MG63 (cell line): ENCODE measurements at places on chromosomes 6 and 20. TPM values are rescaled to one million over a fixed set of nuclear protein-coding genes. Genes with fewer than 3 reads are reported as not detected.

VTA1 gene
- total RNA-seq: 119 and 126 TPM in 2 replicates

- peak; percentile 43 for DNase-seq
Measured at GRCh38 chr6:113857556-113858479, 673 bp downstream of the MARCKS start.

DNA sequence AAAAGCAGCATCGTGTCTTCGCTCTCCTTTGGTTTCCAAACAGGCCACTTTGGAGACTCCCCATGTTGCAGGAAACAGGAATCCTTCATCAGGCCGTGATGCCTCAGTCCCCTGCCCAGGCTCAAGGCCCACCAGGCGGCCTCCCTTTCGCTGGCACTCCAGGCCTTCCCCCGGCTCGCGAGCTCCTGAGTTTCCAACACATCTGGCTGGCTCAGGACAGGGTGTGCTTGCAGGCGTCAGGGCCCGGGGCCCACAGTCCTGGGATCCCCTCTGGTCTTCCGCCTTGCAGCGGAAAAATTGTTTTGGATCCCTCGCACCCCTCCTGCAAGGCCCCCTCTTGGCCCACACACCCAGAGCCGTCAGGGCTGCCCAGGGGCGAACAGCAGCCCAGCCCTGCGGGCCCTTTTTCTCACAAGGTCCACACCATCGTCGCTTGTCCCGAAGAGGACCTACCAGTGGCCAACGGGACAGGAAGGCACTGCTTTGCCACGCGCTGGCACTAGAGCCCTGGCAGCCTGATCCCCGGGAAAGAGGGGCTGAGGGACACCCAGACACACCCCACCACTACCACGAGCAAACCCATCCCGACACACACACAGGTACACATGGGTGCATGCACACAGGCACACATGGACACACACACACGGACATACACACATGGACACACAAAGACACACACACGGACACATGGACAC is 1930.9 kb upstream of the DEFB115 start:
- no peak for DNase-seq

- no peak for DNase-seq
Measured at GRCh38 chr6:38214159-38214558, 394.6 kb downstream of the ZFAND3 start.

DNA sequence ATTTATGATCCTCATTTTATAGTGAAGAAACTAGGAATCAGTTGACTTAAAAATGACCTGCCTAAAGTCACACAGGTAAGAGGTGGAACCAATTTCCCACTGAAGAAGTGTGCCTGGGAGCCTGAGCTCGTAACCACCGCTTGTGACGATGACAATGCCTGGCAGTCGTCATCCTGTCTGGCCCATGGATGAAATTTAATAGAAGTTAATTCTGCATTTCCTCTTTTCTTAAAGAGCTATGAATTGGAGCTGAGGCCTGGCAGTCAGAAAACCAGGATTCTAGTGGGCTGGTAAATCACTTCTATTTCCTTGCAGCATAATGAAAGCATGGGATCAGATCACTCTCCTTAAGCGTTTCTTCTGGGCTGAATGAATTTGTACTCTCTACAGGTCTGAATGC is 200.0 kb upstream of the SGK1 start:
- no peak for DNase-seq

RAET1G gene
- total RNA-seq: 3.2 TPM in 1 of 2 replicates, not detected in the other

- DNase-seq: no peak
Measured at GRCh38 chr6:29927275-29927569, 15.1 kb upstream of the HLA-A start.

DNA sequence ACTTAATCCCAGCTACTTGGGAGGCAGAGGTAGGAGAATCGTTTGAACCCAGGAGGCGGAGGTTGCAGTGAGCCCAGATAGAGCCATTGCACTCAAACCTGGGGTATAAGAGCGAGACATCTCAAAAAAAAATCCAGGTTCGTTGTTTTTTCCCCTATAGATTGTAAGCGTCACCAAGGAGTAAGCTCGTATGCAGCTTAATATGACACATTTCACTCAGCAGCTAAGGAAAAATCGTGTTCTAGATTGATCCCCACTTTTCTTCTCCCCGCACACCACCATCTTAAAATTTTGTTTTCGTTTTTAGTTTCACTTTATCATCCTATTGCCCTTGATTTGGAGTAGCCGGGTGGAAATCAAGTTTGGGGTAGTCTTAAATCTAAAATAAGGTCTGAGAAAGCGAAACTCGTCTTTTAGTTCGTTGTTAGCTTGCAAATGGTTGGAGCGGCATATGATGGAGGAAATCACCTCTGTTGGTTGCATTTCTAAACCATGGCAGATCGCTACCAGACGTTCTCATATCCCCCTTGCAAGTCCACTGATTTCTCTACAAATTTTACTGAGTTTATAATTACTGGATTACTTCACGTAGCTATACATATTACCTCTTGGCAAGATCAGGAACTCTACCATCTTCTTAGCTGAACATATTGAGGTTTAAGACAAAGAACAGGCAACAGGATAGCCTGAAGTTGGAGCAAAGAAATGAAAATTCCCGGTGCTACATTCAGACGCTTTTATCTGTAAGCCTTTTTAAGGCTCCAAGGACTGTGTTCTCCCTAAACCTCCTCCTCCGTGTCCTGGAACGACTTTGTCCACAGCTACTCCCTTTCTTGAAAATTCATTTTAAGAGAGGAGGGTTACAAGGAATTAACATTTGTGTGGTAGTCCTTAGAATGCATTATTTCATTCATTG is 91.1 kb upstream of the BTN3A2 start:
- DNase-seq: no peak

GRCh38 chr6:89987830-89988229 is 93.6 kb downstream of the GJA10 start:
- no peak for DNase-seq

TMEM217 gene
- total RNA-seq: 0.17 and 0.36 TPM in 2 replicates

- no peak for DNase-seq
Measured at GRCh38 chr6:3296537-3296936, 37.8 kb downstream of the PSMG4 start.

DNA sequence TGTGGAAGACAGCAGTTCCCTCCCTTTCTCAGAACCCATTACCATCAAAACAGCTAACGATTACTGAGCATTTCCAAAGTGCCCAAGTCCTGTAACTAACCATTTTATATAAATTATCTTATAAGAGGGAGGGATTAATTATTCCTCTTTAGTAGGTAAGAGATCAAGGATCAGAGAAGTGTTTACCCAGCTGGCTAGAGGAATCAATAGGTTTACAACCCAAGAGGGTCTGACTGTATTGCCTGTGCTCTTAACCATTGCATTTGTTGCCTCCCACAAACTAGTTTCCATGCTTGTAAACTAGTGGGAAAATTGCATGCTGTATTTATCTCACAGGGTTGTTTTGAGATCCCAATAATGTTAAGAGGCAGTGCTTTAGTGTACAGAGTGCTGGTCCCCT is 3.7 kb upstream of the DBNDD2 start:
- DNase-seq: no peak

DNA sequence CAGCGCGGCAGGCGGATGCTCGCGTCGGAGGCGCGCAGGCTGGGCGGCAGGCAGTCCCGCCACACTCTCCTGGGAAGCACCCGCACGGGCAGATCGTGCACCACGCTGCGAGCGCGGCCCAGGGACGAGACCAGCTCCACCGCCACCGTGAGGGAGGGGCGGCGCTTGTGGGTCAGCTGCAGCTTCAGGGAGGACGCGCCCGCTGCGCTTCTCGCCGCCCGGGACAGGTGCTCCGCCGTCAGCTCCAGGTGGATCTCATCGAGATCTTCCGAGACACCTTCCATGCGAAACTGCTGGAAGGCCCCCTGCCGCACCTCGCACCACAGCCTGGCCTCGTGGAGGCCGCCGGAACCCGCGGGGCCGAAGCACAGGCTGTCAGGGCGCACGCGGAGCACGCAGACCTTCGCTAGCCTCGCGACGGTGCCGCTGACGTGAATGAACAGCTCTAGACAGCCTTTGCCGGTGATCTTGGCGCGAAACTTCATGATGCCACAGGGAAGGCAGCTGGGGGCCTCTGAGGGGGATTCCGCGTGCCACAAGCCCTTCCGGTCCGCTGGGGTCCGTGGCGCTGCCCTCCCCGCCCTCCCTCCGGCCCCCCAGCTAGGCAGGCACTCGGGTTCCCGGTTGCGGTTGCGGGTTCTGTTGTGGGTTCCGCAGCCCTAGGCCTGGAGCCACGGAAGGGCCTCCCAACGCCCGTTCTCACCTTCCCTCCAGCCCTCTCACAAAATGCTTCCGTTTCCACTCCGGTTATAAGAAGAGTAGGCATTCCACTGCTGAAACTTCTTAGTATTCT is at the start of gene HUS1B:
Gene HUS1B (minus strand): TSS at position 641 of the 793 bp plus-strand sequence. CDS start 156 bp downstream, at position 485.
- no peak for DNase-seq

PCK1 gene
- not detected in 2 replicates for total RNA-seq

GRCh38 chr20:11734431-11734830 is 183.3 kb upstream of the BTBD3 start:
- DNase-seq: no peak

- DNase-seq: no peak
Measured at GRCh38 chr6:52409499-52409898, 10.6 kb upstream of the EFHC1 start.

GCLC gene
- 4.4 and 7.0 TPM in 2 replicates for total RNA-seq

DSP gene
- 0.10 and 0.64 TPM in 2 replicates for total RNA-seq

TP53INP2 gene
- 0.20 TPM in 1 of 2 replicates, not detected in the other for total RNA-seq

DNA sequence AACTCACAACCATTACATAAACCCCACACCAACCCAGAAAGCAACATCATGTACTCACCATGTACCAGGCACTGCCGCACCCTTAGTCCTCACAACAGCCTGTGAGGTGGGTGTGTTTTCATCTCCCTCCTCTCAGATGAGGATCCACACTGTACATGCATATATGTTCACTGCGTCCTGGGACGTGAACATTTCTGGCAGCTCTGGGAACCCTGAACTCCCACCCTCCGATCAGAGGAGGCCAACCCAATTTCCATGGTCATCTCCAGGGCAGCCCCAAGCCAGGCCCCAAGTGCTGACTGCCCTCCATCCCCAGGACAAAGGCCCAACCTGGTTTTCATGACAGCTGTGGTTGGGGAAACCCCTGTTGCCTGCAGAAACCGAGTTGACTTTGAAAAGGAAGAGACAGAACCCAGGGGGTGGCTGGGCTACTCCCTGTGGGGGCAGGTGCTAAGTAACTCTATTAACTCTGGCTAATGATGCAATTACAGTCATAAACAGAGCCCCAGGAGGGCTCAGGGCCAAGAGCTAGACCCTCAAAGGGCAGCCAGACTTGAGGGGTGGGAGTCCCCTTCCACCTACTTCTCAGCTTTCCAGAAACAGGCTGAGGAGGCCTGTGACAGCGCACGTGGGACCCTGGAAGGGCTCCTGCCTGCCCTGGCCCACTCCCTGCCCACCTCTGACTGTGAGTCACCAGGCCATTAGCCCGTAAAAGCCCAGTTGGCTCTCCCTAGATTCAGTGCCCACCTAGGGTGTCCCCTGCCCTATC is 2.6 kb downstream of the TFEB start:
- no peak for DNase-seq

SLC32A1 gene
- not detected in 2 replicates for total RNA-seq

FANCE gene
- 20.1 and 28.0 TPM in 2 replicates for total RNA-seq

DNA sequence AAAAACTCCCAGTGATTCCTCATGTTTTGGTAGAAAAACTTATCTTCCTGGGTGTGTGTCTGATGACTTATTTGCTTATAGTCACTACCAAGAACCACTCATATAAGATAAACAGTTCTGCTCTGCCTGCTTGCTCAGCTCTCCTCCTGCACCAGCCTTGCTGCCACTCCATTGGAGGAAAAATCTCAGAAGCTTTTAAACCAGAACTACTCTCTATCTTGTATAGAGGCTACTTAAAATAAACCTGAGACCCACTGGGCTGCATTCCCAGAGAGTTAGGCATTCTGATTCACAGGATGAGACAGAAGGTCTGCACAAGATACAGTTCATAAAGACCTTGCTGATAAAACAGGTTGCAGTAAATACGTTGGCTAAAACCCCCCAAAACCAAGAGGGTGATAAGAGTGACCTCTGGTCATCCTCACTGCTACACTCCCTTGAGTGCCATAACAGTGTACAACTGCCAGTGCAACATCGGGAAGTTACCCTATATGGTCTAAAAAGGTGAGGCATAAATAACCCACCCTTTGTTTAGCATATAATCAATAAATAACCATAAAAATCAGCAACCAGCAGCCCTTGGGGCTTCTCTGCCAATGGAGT is 728.3 kb downstream of the EPHA7 start:
- peak; percentile 78 for DNase-seq
